ENCODE measurements at places on chromosomes 1 and 21.

DNA sequence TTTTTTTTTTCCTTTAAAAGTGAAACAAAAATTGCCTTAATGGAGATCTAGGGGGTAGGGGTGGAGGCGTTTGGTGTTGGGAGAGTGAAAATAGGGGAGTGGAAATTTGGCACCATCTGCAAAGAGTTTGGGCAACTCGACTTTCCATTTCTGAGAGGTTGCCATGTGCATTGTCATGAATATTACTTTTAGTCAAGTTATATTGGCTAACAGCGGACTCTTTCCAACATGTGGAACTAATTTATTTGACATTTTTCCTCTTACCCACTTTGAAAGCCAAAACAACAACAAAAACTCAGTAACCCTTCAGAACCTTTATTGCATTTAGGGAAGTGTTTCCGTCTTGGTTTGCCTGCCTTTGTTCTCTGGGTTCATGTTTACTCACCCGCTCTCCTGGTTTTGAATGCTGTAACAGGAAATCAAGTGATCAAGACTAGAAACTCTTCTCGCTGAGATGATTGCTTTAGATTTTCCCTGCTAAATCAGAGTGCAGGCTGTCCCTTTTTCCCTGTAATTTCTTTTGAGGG lies 70.4 kb downstream of the CACHD1 start:
- DNase-seq: no peak

DNA sequence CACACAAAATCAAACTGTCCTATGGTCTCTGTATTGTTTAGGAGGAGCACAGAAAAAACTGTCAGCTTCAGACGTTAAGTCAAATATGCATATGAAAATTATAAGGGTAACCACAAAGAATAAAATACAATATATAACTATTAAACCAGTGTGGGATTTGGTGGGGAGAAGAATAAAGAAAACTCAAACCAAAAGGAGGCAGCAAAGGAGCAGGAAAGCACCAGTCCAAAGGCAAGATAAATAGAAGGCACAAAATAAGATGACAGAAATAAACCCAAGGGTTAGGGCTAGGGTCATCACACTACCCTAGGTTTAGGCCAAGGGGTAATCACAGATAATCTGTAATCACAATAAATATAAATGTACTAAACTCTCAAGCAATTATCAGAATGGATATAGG lies 32.8 kb downstream of the DLGAP3 start:
- DNase-seq: no peak

DNA sequence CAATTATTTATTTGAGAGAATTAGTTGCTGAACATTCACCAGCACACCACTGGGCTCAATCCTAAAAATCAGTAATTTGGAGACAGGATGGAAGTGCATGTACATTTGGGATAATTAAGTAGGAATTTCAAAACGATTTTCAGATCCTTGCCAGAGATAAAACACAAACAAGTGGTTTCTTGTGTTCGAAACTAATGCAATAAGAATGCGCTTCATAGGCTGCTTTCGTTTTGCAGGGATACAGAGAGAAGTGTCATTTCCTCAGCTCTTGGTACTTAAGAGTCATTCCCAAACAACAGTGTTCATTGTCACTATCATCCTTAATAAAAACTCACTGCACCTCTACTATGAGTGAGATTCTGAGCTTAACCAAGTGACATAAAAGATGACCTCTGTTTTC lies 20.6 kb upstream of the USP24 start:
- DNase-seq: no peak

GRCh38 chr1:20448671-20449071 lies 37.3 kb downstream of the CAMK2N1 start:
- no peak for DNase-seq

DNA sequence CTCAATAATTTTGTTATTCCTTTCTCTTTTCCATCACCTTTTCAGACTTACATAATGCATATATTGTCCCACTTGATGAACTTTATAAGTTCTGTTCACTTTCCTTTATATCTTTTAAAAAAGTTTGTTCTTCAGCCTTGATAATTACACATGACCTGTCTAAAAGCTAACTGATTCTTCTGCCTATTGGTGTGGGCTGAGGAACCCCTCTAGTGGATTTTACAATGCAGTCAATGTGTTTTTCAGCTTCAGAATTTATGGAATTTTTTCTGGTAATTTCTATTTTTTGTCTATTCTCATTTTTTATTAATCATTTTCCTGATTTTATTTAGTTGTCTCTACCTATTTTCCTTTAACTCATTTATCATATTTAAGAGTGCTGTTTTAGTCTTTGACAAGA lies 7.5 kb downstream of the MNDA start:
- DNase-seq: no peak

DNA sequence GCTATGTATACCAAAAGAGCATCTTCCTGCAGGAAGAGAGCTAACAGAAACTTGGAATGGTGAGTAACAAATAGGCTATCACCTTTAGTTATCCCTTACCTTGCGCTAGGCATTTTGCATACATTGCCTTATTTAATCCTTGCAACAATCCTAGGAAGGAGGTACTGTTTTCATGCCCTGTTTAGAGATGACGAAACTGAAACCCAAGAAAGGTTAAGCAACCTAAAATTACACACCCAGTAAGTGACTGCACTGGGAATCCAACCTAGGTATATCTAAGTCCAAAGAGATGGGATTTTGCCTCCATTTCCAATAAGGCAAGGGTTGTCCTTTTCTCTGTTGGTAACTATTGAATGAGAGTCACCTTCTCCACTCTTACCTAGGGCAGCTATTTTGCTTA lies 144.5 kb downstream of the TM2D1 start:
- DNase-seq: no peak

- DNase-seq: no peak
These were observed 96.9 kb downstream of the NEK7 start for GRCh38 chr1:198253668-198254067.

GRCh38 chr1:15305468-15305770 lies 58.4 kb downstream of the FHAD1 start:
- no peak for DNase-seq

DNA sequence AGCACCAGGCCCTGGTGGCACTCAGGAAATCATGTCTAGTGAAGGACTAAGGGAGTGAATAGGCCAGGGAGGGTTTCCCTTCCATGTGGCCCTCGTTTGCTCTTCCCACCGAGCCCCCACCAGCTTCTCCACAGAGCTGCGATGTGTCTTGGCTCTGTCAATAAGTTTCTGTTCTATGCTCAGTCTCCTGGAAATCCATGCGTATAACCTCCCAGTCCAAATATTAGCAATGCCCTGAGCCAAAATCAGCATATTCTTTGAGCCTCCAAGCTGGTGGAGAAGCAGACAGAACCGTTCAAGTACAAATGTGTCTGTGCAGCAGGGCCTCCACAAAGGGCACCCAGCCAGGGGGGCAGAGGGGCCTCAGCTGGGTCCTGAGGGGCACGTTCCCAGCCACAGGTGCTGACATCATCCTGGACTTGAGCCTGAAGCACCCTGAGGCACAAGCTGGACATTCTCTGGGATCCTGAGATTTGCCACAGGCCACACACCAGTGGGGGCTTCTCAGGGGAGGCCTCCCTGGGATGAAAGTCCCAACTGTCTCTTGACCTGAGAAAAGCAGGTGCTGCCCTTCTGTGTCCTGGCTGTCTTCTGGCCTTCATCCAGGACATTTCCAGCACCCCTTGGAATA lies 350.5 kb upstream of the VAMP3 start:
- DNase-seq: no peak

DNA sequence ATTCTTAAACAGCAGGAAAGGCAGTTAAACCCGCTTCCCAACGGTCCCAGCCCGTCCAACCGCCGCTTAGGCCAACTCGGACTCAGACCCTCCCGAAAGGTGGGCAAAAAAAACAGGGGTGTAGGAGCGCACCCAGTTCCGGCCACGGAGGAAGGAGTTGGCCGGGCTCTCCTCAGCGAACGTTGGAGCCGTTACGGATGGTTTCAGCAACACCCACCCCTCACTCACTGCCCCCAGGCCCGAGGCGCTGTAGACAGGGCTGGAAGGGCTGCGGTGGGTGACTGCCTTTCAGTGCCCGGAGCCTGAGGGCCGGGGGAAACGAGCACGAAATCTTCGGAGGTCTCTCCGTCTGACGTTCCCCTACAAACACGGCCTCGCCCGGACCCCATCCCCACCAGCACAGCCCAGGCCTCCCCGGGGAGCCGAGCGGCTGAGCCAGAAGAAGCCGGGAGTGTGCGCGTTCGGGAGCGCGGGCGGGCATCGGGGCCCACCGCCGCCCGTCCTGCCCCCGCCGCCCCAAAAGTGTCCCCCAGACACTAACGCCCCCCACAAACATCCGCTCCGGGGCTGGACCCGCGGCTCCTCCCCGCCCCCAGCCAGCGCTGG lies 1.3 kb downstream of the KDM5B start:
- DNase-seq: peak; percentile 3

DNA sequence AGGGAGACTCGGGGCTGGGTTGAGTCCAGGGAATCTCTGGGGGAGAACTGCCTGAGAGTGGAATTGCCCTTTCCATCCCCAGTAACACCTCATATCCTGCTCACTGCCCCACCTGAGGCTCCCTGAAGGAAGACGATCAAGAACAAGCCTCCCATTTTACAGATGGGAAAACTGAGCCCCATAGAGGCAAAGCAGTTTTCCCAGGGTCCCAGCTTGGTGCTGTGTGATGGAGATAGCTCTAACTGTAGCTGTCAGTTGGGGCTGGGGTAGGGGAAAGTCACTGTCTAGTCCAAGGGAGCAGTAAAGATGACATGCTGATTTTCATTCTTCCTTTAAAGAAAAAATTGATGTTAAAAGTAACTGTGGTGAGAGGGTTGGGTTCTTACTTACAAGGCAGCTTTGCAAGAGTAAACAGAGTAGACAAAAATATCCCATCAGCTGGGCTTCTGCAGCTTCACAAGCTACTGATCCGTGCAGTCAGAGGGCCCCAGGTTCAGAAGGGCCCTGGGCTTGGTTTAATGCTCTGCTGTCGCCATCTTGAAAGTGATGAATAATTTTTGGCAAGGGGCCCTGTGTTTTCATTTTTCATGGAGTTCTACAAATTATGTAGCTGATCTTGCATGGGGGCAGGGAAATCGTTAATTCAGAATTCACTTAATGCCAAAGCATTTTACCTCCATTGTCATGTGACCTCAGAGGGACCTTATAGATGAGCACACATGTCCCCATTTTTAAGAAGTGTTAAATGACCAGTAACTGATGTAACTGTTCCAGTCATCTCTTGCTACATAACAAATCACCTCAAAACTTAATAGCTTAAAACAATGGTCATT lies 17.6 kb upstream of the TNFRSF1B start:
- no peak for DNase-seq

Data from T follicular helper cell (primary cell).